ENCODE measurements at places on chromosomes 16 and 17. TPM values are rescaled to one million over a fixed set of nuclear protein-coding genes. Genes with fewer than 3 reads are reported as not detected.

DNA sequence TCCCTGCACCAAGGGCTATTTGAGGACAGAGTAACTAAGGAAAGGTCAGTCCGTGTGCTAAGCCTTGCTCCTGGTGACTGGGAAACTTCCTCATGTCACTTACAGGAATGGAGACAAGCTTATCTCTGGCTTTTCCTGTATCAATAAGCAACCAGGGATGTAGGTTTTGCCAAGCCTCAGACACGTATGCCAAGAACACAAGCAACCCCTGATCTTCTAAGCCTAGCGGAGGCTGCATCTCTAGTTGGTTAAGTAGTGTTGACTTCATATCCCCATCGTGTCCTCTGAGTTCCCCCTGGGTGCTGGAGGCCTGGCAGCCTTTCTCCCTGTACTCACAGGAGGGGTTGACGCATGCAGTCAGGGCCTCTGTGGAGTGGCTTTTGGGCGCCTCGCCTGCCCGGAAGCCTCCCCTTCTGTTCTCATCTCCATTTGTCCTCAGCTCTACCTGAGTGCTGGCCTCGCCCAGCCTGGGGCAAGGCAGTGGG is 1.4 kb upstream of the C1QTNF1 start:
- DNase-seq = no peak

GRCh38 chr17:74089869-74090464 is 113.5 kb upstream of the RPL38 start:
- DNase-seq = peak; percentile 71

DNA sequence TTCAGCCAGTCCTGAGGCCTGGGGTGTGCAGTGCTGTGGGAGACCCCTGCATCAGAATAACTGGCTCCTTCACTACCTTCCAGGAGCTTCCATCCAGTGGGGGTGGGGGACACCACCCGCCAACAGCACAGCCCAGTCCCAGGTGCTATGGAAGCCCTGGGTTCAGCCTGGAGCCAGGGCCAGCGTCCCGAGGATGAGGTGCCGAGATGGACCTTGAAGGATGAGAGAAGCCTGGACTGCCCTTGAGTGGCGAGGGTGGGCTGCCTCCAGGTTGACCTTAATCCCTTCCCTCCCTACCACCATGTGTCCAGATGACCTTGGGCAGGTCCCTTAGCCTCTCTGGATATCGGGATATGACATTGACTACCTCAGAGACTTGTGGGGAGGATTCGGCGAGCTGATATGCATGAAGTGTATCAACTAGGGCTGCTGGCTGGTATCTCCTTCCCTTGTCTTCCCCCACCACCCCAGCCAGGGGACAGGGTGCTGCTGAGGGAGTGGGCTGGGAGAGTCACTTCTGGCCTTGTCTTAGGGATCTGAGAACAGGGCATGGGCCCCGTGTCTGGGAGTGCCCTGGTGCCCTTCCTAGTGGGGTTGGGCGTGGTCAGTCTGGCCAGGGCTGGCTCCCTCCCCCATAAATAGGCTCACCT is 14.2 kb upstream of the LASP1NB start:
- DNase-seq = no peak

DNA sequence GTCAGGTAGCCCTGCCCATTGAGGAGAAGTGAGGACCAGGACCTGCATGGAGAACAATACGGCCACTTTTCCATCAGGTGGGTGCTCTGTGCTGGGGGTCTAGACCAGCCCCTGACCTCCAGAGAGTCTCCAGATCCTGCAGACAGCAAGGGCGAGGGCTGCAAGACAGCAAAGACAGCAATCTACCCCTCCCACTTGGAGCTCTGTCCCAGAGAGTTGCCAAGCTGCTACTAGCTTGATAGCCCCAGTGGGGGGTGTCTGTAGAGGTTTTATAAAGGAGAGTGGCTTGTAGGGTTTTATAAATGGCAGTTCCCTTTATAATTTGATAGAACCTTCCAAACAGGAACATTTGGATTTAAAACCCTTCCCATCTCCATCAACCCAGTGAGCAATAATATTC is 16.7 kb upstream of the SLFN11 start:
- DNase-seq = no peak

DNA sequence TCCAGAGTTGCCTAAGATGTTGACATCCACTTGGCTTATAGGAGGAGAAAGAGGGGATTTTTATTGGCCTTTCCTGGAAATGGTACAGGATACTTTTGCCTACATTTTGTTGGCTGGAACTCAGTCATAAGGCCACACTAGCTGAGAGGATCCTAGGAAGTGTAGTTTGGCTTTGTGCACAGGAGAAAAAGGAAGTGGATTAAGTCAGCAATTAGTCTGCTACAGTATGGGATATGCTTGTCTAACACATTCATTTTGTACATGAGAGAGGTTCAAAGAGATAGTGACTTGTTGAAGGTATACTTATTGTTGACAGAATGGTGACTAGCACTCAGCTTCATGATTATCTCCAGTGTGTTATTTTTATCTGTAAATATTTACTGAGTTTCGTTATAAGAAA is 10.3 kb downstream of the UTP18 start:
- no peak for DNase-seq

DNA sequence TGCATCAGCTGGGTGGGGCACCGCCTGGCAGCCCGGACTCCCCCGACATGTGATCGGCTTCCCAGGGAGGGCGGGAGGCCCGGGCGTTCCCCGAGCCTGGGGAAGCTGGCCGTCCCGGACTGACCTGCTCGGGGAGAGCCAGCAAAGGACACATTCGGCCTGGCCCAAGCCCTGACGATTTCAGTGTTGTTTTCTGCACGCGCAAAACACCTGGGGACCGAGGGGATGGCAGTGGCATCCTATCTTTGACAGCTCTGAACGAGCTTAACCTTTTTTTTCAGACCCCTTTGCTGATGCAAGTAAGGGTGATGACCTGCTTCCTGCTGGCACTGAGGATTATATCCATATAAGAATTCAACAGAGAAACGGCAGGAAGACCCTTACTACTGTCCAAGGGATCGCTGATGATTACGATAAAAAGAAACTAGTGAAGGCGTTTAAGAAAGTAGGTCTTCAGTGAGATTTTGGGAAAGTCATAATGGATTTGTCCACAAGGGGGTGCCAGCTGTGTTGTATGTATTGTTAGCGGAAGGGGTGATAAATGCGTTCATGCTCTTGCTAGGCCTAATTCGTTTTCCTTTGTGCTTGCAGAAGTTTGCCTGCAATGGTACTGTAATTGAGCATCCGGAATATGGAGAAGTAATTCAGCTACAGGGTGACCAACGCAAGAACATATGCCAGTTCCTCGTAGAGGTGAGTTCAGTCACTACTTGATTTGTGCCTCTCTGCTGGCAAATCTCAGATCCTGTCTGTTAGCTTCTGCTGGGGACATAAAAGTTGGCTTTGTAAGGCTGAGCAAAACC is 1.0 kb downstream of the EIF1 start:
- DNase-seq = no peak

DNA sequence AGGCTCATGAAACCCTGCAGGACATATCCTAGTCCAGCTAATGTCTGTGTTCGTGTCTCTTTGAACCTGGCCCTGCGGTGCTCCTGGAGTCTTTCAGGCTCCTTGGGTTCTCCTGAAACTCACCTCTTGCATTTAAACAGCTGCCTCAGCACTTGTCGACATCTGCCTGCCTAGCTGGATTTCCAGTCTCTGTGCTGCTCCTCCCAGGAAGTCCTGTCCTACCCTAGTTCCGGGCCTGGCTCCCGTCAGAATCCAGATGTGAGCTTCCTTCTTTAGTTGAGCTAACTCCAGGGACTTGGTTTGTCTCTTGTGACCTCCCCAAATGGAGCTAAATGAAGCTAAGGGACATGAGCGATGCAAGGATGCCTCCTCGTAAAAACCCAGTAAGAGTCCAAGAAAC is 155.2 kb upstream of the PIRT start:
- no peak for DNase-seq

- DNase-seq = no peak
Observed at GRCh38 chr16:85330006-85330693, 217.9 kb upstream of the CIBAR2 start.

DNA sequence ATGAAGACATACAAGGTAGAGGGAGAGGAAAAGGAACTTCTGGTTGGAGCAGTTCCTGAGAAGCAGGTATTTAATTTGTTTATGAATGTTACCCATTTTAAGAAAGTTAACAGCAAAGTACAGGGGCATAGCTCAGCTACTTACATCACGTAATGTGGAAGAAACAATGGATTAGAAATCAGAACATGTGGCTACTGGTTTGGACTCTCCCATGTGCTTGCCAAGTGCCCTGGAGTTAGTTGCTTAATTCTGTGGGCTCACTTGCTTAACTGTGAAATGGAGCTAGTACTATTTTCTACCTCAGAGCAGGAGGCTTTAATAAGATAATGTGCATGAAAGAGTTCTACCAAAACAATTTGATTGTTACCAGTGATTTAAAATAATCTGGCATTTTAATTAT is 27.3 kb downstream of the RSPRY1 start:
- DNase-seq = no peak

DNA sequence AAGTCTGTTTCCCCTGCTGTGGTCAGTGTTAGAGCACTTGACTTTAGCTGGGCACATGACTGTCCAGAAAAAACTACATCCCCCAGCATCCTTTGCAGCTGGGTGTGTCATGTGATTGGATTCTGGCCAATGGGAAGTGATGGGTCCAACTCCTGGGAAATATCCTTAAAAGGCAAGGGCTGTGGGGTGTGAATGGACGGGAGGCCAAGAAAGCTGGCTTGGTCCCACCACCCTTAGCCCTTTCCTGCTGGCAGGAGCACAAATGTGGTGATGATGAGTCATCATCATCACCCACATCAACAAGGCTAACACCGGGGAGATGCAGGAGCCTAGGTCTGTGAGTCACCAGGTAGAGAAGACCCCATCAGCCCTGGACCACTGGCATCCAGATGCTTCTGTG is 341.7 kb downstream of the C16orf95 start:
- DNase-seq = no peak

DNA sequence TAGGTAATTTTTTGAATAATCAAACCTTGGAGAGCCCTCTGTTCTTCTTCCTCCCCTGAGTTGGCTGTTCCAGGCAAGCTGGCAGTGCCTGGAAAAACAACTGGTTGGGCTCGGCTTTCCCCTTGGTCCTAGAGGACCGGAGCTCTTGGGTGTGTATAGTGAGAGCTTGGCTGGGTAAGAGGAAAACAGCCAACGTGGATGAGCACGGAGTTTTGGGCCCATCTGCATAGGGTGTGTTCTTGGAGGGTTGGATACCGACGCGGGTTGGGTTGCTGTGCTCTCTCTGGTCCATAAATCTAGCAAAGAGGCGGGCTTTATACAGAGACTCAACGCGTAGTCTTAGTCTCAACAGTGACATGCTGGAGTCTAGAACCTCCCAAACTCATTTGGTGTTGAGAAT is 23.2 kb downstream of the ITGB3 start:
- DNase-seq = no peak

GRCh38 chr17:13498184-13498583 is 103.5 kb downstream of the HS3ST3A1 start:
- no peak for DNase-seq

HSF5 gene
- 0.10 TPM for total RNA-seq

GLIS2 gene
- 16.5 TPM for total RNA-seq

KRTAP9-2 gene
- not detected for total RNA-seq

PLLP gene
- not detected for total RNA-seq

Measured in glutamatergic neuron (in vitro differentiated cells).